ENCODE measurements at places on chromosomes 5 and 9.
A peak's percentile ranks its signal among the peaks of the same experiment; 100 is the strongest.

- DNase-seq: no peak
Measured at GRCh38 chr5:175443514-175444059, 395 bp downstream of the DRD1 start.

GRCh38 chr5:107979291-107979690, 308.6 kb upstream of the EFNA5 start:
- no peak for DNase-seq

- no peak for DNase-seq
Measured at GRCh38 chr9:19828576-19829109, 39.8 kb upstream of the SLC24A2 start.

- DNase-seq: no peak
Measured at GRCh38 chr5:115116001-115116400, 53.7 kb downstream of the TRIM36 start.

- DNase-seq: no peak
Measured at GRCh38 chr5:113278976-113279375, 155.8 kb downstream of the TSSK1B start.

GRCh38 chr5:118302786-118303185, 685.6 kb downstream of the DTWD2 start:
- DNase-seq: no peak

DNA sequence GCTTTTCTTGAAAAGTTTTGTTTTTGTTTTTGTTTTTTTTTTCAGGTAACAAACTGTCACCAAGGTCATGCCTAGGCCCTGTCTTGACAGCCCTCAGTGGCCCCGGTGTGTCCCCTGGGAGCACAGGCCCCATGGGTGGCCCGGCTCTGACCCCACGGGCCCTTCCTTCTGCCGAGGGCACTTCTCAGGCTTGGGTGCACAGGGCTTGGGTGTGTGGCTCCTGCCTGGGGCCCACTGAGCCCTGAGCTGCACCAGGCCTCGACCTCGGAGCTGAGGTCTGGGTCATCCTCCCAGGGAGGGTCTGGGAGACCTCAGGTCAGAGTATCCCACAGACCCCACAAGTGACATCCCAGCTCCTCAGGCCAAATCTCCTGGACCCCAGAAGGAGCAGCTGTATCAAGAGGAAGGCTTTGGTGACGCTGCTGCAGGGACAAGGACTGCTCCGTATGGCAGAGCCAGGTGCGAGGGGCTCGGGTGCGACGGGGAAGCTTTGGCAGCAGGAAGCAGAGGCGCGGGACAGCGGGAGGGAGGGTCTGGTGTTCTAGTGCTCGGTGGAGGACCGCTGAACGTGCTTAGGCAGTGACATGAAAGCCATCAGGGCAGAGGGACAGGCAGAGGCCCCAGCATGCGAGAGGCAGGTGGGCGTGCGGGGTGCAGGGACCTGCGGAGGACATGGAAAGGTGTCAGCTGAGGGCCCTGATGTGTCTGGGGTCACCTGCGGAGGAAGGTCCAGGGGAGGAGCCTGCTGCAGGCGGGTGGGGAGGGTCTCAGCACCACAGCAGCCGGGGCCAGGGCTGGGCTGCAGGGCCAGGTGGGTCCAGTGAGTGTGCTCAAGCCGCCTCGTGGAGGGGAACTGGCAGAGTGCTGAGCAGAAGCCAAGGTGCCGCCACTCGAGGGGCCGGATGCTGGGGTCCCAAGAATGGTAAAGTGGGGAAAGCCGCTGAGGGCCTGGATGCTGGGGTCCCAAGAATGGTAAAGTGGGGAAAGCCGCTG, 18.4 kb upstream of the SLC9A3 start:
- no peak for DNase-seq

DNA sequence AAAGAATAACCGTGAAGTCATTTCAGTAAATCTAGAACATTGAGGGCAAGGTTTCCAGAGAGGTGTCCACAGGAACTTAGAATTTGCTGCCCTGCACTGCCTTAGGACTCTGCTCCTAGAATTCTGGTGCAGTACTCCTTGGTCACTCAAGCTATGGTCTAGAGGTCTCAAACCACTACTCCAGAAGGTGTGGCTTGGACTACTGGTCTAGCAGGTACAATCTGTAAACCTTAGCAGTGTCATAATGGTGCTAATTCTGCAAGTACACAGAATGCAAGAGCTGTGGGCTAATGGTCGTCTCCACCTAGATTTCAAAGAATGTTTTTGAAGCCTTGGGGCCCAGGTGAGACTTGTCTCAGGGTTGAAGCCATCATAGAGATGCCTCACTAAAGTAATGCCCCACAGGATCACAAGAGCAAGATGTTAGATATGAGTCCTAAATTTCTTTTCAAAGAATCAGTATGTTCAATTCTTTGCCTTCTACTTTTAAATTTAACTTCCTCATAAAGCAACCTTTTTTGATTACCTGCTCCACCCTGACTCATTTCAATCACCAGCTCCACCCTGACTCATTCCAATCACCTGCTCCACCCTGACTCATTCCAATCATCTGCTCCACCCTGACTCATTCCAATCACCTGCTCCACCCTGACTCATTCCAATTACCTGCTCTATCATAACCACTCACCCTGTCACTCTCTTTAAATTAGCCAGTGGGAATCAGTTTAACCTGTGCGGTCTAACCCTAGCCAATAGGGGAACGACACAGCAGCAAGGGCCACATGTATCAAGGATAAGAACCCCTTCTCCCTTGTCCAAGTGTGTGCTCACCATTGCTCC, 1111.8 kb upstream of the ACO1 start:
- no peak for DNase-seq

GRCh38 chr9:14445946-14446345, 132.0 kb upstream of the NFIB start:
- DNase-seq: no peak

DNA sequence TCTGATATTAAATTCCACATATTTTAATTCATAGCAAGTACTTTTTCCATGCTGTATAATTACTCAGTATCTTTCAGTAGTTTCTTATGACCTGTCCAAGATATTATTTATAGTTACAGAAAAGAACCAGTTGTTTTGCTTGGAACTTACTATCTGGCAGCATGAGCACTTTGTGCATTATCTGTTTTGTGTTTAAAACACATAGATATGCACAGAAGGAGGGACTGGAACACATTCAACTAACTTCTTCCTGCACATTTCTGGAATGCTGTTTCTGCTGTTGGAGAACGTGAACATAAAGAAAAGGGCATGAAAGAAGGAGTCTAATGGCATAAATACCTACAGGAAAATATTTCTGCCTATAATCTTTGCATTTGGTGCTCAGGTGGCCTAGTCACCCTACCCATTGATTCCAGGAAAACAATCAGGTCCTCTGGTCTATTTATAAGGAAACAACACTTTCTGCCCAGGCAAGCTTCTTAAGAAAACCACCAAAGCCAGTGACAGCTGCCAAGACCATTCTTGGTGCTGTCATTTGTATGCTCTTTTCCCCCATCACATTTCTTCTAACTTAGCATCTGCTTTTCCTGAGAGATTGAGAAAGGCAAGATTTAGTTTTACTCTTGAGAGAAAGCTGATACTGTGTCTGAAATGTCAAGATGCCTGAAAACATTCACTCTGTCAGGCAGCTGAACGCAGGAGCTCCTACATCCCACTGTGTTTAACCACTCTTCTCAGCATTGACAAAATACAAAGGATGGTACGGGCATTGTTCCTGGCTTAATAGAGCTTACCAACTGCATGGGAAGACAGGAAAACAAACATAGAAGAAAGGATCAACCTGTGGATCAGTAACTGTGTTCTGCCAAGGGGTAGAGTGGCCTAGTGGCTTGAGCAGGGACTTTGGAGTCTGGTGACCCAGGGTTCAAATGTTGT, 40.3 kb downstream of the RAB3C start:
- DNase-seq: no peak

DNA sequence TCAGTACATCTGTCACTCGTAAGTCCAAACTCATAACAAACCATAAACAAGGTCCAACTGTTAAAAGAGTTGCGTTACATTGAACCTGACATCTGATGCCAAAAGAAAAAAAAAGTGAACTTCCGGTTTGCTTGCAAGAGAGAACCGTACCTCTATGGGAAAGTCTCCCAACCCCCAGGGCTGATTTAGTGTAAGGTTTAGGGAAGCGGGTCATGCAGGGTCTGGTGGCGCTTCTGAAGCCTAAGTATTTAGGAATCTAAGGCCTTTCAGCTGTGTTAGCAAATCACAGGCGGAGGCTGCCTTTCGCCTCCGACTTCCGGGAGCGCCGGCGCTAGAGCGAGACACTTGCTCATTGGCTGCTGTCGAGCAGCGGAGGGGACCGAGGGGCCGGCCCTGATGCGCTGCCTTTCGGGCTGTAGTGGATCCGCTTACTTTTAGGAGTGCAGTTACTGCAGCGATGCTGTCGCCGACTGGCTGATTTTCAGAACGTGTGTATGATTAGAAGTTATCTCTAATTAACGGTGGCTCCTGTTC, 12.0 kb upstream of the GNPDA1 start:
- DNase-seq: peak; percentile 68

- no peak for DNase-seq
Measured at GRCh38 chr5:32690153-32690552, 21.0 kb upstream of the NPR3 start.

DNA sequence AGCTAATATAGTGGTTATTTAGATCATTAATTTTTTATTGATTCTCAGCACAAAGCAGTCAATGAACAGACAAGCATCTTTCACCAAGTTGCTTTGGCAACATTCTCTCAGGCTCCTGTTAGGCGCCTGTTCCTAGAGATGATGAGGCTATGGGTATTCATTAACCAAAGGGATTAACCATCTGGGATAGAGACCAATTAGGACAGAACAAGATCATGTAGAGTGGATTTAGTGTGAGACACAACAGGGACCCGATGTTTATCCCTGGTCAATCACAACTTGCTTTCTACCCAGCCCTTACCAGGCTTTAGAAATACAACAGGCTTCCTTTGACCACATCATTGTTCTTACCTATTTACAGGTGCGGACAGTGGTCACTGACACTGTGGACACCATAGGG, 82.2 kb downstream of the PJA2 start:
- DNase-seq: no peak

DNA sequence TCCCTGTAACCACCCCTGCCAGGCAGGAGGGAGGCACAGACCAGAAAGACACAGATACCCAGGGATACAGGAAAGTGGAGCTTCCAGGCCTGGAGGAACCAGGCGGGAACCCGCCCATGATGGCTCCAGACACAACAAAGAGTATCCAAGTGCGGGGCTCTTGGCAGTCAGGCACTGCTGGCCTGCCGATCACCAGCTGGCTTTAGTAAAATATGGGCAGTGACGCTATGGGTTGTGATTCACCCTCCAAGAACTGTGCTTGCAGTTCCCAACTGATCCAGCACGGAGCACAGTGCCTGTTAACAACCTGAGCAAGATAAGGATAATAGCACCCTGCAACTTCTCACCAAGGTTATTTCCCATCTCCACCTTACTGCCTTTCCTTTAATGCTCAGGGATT, 463.3 kb downstream of the IRX1 start:
- DNase-seq: no peak

DNA sequence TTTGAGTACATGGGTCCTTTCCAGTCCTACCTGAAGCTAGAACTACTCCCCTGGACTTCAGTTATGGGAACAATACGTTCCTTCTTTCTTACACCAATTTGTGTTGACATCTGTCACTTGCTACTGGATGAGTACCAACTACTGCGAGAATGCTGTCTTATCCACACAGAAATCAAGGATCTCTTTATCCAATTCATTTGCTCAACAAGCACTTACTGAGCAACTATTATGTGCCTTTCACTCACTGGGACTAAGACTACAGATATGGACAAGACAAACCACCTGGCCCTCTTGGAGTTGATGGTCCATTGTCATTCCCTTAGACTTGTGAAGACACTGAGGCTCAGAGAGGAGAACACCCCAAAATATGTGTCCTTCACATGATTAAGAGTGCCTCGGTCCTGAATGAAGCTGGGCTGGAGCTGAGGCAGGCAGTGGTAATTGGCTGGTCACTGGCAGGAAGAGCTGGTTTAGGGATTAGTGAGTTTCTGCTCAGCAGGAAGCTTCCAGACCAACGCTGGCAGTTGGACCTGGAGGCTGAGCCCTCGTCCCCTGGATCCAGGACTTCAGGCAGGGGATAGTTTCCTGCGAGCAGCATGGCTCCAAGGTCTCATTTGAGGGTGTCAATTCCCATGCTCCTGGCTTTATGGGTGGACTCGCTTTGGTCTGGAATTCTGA, 8.4 kb upstream of the ARSI start:
- no peak for DNase-seq

GRCh38 chr5:38555354-38556087, 925 bp downstream of the LIFR start:
- no peak for DNase-seq

- no peak for DNase-seq
Measured at GRCh38 chr9:110871736-110872135, 166.5 kb downstream of the LPAR1 start.

GRCh38 chr5:133383580-133383939, 228.8 kb downstream of the FSTL4 start:
- no peak for DNase-seq

DNA sequence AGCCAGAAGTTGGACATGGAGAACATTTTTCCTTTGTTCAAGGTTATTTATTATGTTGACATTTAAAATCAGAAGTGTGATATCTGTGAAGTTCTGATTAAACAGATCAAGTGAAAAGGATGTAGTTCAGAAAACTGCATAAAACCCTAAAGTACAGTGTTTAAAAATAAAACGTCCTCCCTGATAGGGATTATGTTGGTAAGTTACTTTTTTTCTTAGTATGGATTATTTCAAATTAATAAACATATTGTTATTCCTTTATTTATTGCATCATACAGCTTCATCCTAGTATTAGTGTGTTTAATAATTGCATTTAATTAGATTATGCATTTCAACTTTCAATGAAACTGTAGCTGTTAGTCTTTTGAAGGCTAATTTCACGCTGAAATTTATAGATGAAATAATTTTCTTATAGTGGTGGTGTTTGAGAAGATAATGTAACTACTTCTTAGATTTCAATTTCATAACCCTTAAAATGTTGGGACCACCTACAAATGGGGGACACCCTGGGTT, 157.9 kb upstream of the DMRT1 start:
- no peak for DNase-seq

GRCh38 chr9:86990290-86990689, 43.0 kb upstream of the GAS1 start:
- no peak for DNase-seq

GRCh38 chr5:180611140-180611850, 20.0 kb upstream of the SCGB3A1 start:
- no peak for DNase-seq

- DNase-seq: no peak
Measured at GRCh38 chr9:129427149-129427548, 193.8 kb downstream of the C9orf50 start.

DNA sequence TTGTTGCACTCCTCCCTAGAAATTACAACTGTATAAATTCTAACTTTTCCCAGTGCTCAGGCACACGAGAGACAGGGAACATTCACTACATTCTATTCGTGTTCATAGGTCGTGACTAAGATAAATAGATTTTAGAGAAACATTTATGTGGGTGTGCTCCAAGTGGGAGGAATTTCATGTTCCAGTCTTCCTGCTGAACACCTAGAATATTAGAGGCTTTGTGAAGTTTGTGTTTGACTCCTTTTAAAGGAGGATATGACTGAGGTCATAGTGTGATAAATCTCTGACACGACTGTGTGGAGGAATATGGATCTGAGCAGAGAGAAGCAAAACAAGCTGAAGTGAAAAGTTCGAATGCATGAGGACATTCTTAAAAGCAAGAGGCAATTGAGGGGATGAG, 355.3 kb downstream of the ZSWIM6 start:
- no peak for DNase-seq

All from prostate gland (tissue), 2 donors.